T-helper 1 cell (primary cell): ENCODE measurements at places on chromosomes 3 and 15.

DNA sequence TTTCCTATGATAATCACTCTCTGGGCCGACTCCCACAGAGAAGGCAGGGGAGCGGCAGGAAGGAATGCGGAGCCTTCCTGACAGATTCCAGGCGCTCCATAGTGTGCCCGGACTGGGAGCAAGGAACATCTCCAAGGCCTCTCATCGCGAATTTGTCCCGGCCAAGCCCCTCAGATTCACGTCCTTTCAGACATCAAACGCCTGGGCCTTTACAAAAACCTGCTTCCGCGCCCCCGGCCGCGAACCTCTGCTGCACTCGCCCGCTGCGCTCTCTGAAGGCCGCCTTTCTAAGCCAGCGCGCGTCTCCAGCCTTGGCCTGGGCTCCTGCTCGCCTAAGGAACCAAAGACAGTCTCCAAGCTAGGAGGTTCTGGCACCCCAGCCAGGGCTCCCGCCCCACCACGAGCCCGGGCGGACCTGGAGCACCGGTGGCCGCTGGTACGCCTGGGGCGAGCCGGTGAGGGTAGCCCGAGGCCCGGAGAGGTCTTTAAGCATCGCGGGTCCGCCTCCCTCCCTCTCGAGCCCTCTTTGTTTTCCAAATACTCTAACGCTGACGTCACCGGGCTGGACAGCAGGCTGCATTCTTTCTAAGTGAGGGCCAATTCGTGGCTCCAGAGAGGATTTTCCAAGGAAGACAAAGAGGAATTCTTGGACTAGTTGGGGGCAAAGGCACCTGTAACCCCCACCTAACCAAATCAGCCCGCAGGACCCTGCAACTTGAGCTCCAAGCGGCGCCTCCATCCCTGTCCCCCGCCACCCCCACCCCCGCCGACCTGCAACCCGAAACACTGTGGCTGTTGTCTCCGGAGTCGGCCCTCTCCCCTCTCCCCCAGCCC is 759 bp downstream of the AMOTL2 start:
- no peak for DNase-seq

GRCh38 chr15:78421238-78421965 is 16.6 kb upstream of the IREB2 start:
- DNase-seq, result no peak

DNA sequence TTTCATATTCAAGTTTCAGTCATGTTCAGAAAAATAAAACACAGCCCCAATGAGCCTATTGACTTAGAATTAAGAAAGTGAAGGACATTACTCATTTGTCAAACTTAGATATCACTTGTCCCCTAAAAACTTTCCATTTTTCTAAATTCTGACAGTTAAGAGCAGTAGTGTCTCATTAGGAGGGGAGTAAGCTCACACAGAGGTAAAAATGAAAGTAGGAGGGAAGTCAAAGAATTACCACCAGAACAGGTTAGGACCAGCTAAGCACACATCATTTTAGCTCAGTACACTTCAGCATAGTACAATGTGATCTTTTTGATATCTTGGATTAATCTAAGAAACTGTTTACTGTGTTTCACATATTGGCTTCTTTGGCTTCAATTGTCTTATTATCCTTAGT is 64.3 kb downstream of the OSTN start:
- no peak for DNase-seq

DNA sequence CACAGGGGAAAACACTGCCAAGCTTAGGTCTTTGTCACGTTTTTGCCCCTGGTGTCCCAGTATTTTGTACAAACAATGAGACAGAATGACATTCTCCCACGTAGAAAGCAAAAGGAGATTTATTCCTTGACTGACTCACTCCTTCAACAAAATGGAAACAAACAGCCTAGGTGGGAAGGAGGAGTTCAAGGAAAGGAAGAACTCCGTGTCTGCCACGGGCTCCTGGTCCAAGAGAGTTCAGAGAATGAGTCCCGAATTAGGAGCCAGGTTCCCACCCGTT is 8.1 kb downstream of the TLE3 start:
- DNase-seq, result no peak

DNA sequence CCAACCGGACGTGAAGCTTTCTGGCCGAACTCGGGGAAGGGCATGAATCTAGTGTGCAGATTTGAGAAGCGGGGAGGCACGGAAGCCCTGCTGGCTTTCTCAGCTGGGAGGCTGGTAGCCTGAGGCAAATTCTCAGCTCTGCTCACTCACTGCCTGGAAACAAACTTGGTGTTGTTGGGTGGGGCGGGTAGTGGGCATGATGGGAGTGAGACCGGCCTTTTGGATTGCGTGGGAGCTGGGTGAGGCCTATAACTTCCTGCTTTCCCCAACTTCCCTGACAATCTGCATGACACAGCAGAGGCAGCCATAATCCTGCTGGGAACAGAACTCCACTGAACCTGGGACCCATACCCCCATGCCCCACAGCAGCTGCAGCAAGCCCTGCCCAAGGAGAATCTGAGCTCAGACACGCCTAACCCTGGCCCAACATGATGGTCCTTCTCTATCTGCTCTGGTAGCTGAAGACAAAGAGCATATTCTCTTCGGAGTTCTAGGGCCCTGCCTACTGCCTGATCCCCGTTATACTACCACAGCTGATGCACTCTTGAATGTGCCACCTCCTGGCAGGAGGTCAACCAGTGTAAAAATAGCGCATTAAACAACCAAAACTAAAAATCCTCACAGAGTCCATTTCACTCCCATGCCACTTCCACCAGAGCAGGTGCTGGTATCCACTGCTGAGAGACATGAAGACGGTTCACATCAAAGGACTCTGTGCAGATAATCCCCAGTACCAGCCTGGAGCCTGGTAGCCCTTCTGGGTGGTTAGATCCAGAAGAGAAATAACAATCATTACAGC is 44.7 kb downstream of the CEP70 start:
- no peak for DNase-seq

GRCh38 chr3:172931746-172932285 is 181.3 kb downstream of the ECT2 start:
- no peak for DNase-seq

DNA sequence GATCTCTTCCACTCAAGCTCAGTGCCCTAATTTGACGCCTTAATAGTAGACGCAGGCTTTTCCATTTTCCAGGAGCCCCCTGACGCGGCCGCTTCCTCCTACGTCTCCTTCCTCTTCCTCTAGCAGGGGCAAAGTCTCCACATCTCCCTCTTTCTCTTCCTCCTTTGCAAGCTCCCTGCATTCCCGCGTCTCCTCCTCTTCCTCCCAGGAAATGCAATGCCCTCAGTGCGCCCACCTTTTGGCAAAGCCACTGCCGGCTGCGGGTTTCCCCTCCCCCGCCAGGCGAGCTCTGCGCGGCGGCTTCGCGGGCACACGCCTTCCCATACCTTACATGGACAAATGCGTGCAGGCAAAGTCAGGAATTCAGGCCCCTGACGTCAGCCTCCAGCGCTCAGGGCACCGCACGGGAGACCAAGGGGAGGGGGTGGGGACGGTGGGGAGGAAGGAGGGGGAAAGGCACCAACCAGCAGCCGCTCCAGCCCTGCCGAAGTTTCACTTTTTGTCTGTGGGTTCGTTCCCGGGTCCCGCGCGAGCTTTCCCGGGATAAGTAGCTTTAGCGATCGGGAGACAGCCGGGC is 432 bp upstream of the LPP start:
- DNase-seq, result peak; percentile 31

DNA sequence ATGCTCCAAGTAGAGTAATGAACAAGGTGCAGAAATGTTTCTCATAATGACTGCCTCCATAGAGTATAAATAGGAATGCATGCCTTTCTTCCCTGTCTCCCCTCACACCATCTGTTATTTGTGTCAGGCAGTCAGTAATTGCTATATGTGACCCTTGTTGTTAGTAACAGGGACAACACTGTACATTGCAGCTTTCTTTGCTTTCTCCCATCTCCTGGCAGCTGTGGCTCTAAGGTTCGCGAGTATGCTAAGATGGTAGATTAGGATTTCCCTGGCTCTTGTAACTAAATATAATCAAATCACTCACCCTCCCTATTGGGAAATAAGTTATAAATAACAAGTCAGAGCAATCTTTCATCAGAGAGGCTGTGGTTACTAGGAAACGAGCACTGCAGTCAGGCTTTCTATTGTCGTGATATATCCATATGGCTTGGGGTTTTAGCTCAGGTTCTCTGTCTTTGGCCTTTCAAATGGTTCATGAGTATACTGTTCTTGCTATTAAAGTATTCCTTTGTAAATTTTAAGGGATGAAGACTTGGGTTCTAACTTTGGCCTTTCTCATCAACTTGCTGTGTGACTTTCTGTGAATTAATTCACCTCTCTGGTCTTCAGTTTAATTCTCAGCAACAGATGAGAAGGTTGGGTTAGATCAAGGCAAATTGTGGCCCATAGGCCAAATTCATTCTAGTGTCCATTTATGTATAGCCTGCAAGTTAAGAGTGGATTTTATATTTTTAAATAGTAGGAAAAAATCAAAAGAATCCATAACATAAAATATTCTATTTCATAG is 8.1 kb upstream of the MINDY4B start:
- no peak for DNase-seq

GRCh38 chr3:50447290-50447840 is 56.1 kb downstream of the CACNA2D2 start:
- no peak for DNase-seq

- no peak for DNase-seq
Observed at GRCh38 chr3:28575746-28576613, 227.4 kb upstream of the AZI2 start.

DNA sequence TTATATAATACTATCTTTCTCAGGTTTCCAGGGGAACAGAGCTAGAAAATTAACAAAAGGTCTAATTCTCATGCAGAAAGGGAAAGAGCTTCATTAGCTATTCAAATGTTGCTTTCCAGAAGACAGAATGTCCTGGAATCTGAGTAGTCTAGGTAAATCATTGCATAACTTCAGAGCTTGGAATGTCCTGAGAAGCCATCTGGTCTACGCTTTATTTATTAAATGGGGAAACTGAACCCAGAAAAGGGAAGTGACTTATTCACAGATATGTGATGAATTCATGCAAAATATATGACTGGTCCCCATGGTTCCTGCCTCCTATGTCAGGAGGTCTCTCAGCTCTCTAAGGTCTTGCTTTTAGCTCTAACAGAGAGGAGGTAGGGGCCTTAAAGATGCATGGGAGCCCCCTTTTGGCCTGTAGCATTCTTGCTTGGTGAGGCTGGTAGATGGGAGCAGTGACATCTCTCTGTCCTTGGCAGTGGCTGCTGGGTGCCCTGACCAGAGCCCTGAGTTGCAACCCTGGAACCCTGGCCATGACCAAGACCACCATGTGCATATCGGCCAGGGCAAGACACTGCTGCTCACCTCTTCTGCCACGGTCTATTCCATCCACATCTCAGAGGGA is 99.2 kb downstream of the CEMIP start:
- DNase-seq, result no peak

DNA sequence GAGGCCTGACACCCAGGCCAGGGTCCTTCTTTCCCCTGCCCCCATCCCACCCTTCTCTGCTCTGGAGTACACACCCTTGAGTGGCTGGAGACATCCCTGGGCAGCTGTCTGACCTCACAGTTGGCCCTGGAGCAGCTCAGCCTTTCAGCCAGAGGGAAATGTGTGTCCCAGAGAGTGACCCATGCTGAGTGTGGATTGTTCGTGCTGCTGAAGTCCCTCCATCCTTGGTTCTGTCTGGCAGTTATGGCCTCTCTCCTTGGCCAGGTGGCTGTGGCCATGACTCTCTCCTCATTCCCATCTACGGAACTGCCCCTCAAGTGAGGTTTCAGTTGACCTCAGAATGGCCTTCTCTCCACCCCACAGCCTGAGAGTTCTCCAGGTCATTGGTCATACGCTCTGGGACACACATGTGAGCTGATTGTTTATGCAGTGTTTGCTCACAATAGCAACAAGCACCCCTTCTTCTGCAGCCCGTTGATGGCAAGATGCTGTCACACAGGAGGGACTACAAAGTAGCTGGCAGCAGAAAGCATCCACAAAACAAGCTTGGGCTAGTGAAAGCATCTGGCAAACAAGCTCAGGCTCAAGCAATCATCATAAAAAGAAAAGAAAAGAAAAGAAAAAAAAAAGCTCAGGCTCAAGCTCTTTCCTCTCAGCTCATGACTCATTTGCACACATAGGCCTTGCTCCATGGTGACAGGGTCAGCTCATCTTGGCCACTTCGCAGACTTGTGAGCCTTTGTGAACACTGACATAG is 55.3 kb upstream of the ITGA11 start:
- no peak for DNase-seq

DNA sequence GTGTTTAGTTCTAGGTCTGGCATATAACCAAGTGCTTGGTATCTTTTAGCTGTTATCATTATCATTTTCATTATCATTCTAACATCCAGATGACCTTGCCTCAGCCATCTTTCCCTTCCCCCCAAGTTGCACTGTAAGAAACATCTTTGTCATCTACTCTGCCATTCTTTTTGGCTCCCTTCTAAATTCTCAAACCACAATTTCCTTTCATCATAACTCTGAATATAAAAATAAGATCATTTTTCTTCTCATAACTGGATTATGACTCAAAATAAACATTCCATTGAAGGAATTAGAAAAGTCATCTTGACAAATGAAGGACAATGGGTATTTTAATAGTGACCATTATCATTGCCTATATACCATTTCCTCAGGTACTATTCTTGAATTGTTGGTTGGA is 786.2 kb downstream of the AGBL1 start:
- no peak for DNase-seq

DNA sequence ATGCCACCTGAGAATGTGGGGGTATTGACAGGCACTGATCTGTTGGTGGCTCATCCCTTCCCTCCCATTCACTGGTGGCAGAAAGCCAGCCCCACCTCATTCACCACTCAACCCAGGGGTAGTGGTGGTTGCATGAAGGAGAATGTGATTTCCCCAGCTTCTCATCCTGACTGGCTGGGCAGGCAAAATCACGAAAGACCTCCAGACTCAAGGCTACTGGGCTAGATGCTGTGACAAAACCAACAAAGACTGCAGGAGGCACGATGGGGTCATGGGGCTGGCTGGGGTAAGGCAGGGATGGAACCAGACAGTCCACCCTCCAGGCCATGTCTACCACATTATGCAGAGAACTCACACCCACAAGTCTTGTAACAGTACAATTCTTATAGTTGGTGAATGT is 33.9 kb downstream of the FSTL1 start:
- no peak for DNase-seq

DNA sequence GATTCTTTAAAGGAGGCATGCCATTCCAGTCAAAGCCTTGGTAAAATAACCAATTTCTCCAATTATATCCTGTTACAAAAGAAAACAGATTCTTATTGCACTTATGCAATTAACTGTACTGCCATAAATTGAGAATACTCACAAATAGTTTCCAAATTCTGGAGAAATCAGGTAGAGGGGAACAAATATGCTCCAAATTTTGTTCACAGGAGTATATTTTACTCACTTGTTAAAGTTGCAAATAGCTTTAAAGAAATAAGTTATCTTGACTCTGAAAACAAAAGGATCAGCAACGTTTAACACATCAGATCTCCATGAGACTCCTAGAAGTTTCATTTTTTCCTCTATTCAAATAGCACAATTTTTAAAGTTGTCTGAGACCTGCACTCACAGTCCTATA is 712.1 kb upstream of the ARRDC4 start:
- no peak for DNase-seq

GRCh38 chr3:141308588-141309218 is 59.6 kb upstream of the ZBTB38 start:
- DNase-seq, result no peak

DNA sequence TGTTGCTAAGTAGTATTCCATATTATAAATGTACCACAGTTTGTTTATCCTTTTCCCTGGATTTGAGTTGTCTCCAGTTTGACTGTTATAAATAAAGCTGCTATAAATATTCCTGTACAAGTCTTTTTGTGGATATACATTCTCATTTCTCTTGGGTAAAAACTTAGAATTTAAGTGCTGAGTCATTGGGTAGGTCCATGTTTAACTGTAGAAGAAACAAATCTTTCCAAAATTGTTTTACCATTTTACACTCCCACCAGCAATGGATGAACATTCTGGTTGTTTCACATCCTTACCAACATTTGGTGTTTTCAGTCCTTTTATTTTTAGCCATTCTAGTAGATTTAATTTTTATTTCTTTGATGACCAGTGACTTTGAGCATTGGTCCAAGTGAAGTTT is 74.0 kb upstream of the TNFAIP8L3 start:
- no peak for DNase-seq
